Pons (tissue), 1 donor: ENCODE measurements at places on chromosomes 3 and 15.

- no peak for DNase-seq
Measured at GRCh38 chr3:147336543-147337278, 69.6 kb downstream of the ZIC4 start.

- DNase-seq = no peak
Measured at GRCh38 chr15:88655103-88655553, 16.3 kb downstream of the ISG20 start.

DNA sequence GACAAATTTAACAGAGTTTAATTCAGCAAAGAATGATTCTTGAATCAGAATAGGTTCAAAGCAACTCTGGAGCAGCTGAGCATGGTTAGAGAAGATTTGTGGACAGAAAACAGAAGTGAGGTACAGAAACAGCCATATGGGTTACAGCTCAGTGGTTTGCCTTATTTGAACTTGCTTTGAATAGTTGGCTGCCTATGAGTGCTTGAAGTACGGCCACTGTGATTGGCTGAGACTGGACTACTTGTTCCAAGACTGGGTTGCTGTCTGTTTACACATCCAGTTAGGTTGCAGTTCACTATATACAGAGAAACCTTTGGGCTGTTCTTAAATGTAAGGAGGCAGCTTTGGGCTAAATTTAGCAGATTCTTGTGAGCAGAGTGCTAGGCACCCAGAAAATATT is 79.4 kb upstream of the CADPS start:
- peak; percentile 20 for DNase-seq

GRCh38 chr3:123679712-123680386 is 95.0 kb upstream of the HACD2 start:
- DNase-seq = no peak

GRCh38 chr15:78679089-78679511 is 38.1 kb upstream of the CHRNB4 start:
- DNase-seq = no peak

GRCh38 chr15:80921736-80922410 is 67.7 kb downstream of the MESD start:
- DNase-seq = no peak

GRCh38 chr3:189687475-189687874 is 56.3 kb downstream of the TP63 start:
- no peak for DNase-seq

DNA sequence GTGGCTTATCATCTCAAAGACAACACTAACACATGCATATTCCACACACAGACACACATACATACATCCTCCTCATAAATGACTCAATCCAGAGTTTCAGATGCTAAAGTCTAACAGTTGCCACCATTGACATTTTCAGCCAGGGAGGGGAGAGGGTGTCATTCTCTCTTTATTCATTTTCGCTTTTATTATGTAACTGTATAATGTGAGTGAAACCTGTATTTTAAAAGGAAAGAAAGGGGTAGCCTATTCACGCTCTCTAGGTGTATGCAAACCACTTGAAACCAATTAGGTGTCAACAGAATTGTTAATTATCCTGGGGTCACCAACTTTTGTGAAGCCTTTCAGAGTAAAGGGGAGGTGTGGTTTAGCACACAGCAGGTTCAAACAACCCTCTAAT is 1282.9 kb downstream of the ROBO2 start:
- no peak for DNase-seq

GRCh38 chr3:62139957-62140356 is 233.4 kb downstream of the FEZF2 start:
- DNase-seq = no peak

DNA sequence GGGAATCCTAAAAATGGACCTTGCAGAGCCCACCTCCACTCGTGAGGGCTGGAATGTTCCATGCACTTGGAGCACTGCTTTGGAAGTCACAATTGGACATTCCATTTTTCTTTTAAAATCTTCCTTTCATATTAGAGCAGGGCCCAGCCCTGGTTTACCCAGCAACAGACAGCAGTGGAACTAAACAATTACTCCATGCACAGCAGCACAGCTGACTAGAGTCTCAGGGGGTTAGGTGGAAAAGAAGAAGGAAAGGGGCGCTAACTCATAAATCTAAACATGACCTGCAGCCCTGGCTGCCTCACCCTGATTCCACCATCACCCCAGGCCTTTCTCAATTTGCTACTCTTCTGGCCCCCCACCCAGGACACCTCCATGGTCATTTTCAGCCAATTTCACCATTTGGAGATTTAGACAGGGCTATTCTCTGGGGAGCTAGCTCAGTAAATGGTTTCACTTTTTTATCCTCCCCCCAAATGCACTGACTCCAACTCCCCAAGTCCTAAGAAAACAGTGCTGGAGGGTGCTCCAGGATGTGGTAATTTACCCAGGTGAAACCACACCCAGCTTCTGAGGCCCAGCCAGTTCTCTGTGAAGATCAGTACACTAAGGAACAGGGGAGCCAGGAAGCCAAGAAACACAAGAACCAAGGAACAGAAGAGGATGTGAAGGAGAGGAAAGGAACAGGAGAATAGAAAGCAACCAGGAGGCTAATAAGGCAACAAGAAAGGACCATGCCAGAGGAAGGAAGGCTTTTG is 1.6 kb upstream of the LRRC31 start:
- DNase-seq = no peak

- DNase-seq = no peak
Measured at GRCh38 chr3:129557548-129557894, 14.5 kb downstream of the H1-8 start.

DNA sequence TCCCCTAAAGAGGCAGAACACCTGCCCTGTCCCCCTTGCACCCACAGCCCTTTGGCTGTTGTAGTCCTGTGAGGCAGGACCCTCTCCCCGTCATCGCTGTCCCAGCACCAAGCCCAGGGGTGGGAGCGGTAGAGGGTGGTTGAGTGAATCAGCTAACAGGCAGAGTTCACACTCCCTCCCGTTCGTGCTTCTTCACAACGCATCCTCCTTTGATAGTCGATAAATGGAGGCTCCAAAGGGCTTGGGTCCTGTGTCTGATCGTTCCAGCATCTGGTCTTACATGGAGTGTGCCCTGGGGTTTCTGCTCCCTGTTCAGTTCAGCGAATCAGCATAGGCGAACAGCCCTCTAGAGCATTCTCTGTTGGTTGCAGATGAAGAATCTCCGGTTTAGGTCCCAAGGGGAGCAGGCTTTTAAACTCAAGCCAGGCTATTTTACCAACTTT is 820 bp upstream of the HMCES start:
- DNase-seq = peak; percentile 28

- DNase-seq = no peak
Measured at GRCh38 chr3:156820692-156821080, 5.5 kb upstream of the LEKR1 start.

- peak; percentile 42 for DNase-seq
Measured at GRCh38 chr3:184716622-184717398, 4.9 kb upstream of the MAGEF1 start.

GRCh38 chr3:133388696-133389395 is 11.0 kb upstream of the BFSP2 start:
- DNase-seq = no peak

DNA sequence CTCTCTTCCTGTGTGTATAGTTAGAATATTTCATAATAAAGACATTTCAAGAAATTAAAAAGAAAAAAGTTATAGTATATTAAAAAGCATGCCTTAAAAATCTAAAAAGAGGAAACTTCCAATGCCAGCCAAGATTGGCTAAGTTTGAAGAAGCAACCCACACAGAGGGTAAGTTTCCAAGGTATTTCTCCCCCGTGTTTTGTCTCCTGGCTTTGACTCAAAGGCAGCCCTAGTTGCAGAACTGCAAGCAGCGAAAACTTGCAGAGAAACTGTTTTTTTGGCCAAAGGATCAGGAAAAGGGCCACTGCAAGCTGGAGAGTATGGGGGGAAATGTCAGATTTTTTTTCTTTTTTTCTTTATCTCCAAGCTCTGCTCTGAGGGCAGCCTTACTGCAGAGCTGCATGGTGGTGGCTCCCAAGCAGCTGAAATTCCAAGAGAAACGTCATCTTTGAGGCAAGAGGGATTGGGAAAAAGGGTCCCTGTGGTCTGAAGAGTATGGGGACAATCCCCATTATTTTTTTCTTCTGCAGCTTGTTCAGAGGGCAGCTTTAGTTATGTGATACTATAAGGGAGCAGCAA is 23.0 kb downstream of the HACL1 start:
- DNase-seq = no peak

GRCh38 chr3:23103764-23104163 is 99.4 kb upstream of the UBE2E2 start:
- DNase-seq = no peak

DNA sequence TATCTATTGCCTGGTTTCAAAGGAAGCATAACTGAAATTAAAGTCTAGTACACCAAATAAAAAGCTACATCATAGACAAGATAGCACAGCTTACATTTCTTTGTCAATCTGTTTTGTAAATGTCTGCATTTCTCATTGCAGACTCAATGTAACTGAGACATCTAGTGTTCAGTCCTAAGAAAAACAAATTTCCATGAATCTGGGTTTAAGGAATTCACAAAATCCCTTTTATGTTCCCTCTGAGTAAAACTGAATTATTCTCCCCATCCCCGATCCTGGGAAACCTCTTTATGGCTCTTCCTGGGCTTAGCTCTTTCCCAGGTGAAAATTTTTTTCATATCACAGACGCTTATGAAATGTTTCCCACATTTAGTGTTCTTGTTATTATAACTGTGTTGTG is 21.6 kb upstream of the RASA2 start:
- DNase-seq = no peak

DNA sequence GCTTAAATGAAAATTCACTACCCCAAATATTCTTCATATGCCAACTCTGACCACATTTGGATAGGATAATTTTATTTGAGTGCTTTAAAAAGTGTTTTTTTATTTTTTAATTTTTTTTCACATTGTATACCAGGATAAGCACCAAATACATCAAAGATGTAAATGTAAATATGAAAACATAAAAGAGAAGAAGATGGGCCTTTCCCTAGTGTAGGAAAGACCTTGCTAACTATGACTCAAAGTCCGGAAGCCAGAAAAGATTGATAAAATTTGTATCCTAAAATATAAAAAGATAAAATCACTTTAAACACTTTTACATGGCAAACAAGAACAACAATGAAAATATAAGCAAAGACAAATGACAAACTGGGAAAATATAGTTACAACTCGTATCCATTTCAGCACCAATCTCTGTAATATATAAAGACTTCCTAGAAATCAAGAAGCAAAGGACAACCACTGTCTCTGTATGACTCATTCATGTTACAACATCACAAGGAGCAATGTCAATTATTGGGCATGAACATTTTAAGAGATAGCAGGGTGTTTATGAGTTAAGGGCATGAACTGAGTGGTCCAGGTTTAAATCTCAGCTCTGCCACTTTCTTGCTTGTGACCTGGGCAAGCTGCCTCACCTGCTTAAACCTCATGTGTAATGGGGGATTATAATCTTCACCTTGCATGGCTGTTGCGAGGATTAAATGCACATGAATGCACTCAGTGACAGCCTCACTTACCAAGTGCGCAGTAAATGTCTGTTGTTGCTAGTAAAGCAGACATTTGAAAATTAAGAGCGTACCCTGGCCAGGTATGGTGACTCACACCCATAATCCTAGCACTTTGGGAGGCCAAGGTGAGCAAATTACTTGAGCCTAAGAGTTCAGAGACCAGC is 25.3 kb upstream of the ARHGEF3 start:
- no peak for DNase-seq

DNA sequence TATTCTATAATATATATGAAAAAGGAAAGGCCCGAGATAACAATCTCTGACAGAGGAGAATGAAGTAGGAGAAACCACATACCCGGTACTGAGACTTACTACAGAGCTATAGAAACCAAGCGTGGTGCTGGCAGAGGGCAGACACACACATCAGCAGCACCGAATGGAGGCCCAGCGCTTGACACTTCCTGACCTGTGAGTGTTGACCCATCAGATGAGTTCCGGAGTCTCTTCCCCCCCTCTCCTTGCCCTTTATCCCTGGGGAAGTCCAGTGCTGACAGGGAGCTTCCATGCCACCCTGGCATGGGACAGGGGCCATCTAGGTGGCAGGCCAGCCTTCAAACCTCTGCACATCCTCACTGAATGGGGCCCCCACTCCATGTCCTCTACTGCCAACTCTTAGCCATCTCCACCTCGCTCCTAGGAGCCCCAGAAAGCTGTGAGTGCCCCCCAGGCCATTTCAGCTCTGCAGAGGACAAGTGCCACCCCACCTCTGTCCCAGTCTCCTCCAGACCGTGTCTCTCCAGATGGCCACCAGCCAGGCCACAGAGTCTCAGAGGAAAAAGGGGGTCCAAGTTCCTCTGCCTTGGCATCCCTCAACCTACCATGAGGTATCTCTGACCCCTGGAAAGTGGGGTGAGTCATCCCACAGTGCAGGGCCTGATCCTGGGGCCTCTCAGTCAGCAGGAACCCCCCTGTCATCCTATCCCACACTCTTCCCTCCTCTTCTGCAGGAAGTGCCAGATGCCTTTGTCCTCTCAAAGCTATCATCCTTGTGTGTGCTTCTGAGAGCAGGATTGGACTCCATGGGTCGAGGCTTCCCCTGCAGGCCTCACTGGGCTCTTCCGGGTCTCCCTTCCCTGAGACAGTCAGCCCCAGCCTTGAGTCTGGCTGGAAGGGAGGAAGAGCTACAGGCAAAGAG is 116.5 kb upstream of the ALDH1A3 start:
- no peak for DNase-seq

DNA sequence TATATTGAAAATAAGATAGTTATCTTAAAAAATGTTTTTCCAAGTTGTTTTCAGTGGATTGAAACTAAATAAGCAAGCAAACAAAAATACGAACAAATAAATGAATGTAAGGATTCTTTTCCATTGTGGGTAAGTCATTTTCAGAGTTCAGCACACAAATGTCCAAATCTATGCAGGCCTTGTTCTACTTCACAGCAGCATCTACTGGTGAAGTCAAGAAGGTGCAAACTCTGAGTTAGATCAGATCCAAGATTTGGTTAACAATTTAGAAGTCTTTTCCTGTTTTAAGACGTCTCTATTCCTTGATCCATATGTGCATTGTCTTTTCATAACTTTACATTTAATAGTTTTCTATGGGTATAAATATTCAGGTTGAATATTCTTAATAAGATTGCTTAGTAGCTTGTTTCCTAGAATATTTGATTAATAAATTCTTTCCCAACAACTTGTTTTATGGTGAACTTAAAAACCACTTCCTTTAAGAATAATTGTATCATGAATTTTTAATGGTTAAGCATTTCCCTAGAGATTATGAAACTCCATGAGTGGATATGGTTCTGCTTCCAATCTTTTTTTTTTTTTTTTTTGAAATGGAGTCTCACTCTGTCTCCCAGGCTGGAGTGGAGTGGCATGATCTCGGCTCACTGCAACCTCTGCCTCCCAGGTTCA is 10.5 kb downstream of the PTX3 start:
- DNase-seq = peak; percentile 46

DNA sequence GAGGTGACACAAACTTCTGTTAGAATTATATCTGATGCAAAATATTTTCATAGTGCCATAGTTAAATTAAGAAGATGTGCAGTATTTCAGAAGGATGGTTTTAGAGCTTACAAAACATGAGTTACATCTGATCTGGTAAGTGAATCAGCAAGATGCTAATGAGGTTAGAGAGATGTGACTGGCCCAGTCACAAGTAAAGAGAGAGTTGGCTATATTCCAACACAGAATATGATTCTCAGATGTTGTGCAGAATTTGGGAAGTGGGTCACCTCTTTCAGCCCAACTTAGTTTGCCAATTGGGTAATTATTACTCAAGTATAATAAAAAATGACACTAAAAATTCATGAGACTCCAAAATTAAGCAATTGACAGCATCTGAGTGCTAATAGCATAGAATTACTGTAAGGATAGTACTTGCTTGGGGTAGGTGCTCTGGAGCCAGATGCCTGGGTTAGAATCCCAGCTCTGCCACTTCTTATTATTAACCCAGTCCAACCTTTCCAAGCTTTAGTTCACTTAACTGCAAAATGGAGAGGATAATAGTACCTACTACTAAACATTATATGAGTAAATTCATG is 30.8 kb downstream of the P2RY1 start:
- no peak for DNase-seq

- DNase-seq = no peak
Measured at GRCh38 chr3:71786217-71786549, 1.2 kb upstream of the PROK2 start.
